ENCODE measurements at places on chromosomes 13 and 19.

DNA sequence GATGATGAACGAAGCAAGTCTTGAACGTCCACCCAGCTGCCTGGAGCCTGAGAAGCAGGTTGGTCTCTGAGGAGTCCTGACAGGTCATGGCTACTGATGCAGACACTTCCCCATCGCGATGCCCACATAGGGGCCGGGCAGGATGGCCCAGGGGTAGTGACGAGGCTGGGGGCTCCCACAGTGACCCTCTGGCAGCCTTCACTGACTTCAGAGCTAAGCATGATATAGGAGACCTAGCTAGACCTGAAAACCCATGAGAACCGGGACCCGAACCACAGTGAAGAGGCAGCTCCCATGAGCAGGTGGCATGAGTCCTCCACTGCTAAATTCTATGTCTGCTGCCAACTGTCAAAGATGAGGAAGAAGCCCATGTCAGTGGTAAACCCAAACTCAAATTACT is 91.7 kb downstream of the RNASEH2B start:
- H3K27ac ChIP-seq, result no peak overlapping the region
- H3K4me3 ChIP-seq, result no peak overlapping the region
- no peaks in the 10 kb centered on the region for H3K4me1 ChIP-seq
- DNase-seq, result no peak

DNA sequence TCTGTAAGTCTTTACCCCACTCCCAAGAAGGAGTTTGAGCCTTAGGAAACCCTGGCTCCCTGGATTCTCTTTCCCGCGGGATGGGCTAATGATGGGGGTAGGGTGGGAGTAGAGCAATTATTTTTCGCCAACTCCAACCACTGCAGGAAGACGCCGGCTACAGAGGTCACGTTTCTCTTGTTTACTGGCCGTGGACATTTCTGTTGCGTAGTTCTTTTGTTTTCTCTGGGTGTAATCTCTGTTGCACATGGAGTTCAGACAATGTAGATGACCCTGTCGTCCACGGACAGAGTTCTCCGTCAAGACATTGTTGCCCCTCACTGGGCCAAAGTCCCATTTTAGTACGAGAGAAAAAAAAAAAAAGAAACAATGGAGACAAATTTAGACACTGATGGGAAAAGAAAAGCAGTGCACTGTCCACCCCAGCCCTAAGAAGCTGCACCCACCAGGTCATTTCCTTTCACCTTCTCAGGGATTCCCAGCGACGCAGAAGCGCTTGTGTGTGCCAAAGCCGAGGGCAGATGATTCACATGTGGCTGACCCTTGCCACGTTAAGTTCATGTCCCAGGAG is 133.9 kb upstream of the ARGLU1 start:
- no peaks in the 10 kb centered on the region for H3K36me3 ChIP-seq
- no peak overlapping the region for H3K27ac ChIP-seq
- no peak for DNase-seq
- H3K27me3 ChIP-seq, result no peaks in the 10 kb centered on the region
- H3K4me3 ChIP-seq, result no peak overlapping the region

DNA sequence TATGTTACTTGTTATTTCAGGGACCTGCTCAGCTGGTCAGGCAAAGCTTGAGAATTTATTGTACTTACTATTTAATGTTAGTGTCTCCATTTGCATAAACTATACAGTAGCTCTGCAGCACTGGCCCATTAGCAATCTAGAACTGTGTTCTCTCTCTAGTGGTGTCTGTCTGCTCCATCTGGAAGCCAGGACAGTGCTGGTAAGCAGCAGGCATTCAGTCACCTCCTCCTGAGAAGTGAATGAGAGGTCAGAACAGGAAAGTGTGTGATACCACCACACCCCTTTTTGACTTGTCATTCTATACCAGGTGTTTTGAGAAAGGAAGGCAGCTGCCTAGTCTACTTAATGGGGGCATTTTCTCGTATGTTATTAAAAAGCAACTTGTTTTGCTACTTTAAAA is 3.9 kb downstream of the COG3 start:
- H3K4me1 ChIP-seq, result peaks cover 71% of the 10 kb centered on the region
- no peak overlapping the region for H3K27ac ChIP-seq
- no peak for DNase-seq
- H3K4me3 ChIP-seq, result no peak overlapping the region
- H3K27me3 ChIP-seq, result no peaks in the 10 kb centered on the region
- peaks cover 29% of the 10 kb centered on the region for H3K36me3 ChIP-seq

GRCh38 chr13:113369189-113369588 is 5.3 kb upstream of the GRTP1 start:
- peaks cover 2% of the 10 kb centered on the region for H3K36me3 ChIP-seq
- no peak overlapping the region for H3K27ac ChIP-seq
- H3K4me1 ChIP-seq, result no peaks in the 10 kb centered on the region
- H3K4me3 ChIP-seq, result no peak overlapping the region
- peaks cover 34% of the 10 kb centered on the region for H3K27me3 ChIP-seq
- no peak for DNase-seq

GRCh38 chr13:25679159-25679558 is 307.4 kb downstream of the ATP8A2 start:
- H3K4me1 ChIP-seq, result no peaks in the 10 kb centered on the region
- H3K27ac ChIP-seq, result no peak overlapping the region
- H3K27me3 ChIP-seq, result no peaks in the 10 kb centered on the region
- no peak for DNase-seq

DNA sequence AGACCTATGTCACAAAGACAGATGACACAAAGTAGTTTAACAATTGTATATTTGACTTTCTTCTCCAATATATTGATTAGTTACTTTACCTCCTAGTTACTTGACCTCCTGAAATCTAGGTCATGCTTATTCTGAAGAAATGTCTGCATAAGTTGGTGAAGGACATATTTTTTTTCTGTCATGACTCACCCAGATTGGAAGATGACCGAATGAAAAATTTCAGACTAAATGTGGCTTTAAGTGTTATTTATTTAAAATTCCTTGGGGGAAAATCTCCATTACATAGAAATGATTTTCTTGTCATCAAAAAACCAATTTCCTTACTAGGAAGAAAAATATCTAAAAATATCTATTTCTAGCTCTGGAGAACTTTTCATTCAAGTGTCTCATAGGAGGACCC is 217.1 kb downstream of the POSTN start:
- no peaks in the 10 kb centered on the region for H3K27me3 ChIP-seq
- no peak for DNase-seq
- H3K36me3 ChIP-seq, result no peaks in the 10 kb centered on the region
- no peaks in the 10 kb centered on the region for H3K4me1 ChIP-seq

GRCh38 chr13:85671336-85671735 is 127.9 kb downstream of the SLITRK6 start:
- no peaks in the 10 kb centered on the region for H3K36me3 ChIP-seq
- no peak for DNase-seq

DNA sequence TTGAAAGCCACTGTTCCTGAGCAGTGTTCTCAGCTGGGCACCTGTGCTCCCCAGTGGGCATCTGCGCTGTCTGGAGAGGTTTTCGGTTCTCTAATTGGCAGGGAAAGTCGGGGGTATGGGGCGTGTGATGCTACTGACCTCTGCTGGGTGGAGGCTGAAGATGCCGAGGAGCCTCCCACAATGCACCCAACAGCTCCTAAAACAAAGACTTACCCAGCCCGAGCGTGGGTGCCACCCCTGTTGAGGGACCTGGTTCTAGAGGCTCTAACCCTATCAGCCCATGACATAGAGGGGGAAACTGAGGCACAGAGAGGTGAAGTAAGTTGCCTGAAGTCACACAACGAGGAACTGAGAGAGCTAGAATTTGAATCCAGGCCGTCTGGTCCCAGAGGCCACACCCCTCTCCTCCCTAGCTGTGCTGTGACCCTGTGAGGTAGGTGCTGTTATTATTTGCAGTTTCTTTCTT is 2.3 kb downstream of the SPACA4 start:
- no peaks in the 10 kb centered on the region for H3K27me3 ChIP-seq
- H3K4me3 ChIP-seq, result peak overlapping the region; percentile 48
- DNase-seq, result peak; percentile 60

GRCh38 chr19:41386442-41386841 is 10.1 kb downstream of the TMEM91 start:
- H3K27me3 ChIP-seq, result no peaks in the 10 kb centered on the region
- no peak overlapping the region for H3K4me3 ChIP-seq
- DNase-seq, result no peak

DNA sequence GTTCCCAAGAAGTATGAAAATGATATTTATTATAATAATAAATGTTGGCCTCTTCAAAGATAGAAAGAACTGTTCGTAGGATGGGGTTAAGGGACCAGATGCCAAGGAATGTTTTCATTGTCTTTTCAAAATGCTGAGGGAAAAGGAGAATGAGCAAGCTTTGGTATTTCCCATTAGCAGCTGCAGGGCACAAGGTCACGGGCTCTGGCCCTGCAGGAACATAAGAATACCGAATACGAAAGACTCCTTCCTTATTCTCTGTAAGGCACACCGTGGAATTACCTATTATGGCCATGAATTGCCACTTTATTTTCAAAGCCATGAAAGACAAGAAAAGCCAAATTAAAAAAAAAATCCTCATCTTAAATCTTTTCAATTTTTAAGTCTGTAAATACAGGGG is 49.6 kb upstream of the OLFM4 start:
- H3K4me3 ChIP-seq, result no peak overlapping the region
- H3K36me3 ChIP-seq, result no peaks in the 10 kb centered on the region
- no peak overlapping the region for H3K27ac ChIP-seq
- no peaks in the 10 kb centered on the region for H3K27me3 ChIP-seq
- no peak for DNase-seq

DNA sequence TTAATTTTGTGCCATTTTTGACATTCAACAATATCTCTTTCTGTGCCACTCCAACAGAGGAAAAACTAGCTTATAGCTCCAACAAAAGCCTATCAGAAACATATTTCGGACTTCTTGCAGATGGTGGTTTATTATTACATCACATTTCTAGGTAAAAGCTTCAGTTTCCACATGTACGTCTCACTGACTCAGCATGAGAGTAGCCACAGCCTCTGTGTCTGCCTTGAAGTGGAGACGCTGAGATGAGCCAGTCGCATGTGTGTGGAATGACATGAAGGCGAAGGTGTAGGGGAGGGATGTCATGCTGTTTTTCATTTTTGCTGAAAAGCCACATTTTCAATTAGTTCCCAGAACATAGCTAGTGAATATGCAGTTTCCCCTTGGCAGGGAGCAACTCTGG is 598.6 kb downstream of the EFNB2 start:
- no peak overlapping the region for H3K27ac ChIP-seq
- no peaks in the 10 kb centered on the region for H3K27me3 ChIP-seq
- no peak for DNase-seq
- no peaks in the 10 kb centered on the region for H3K4me1 ChIP-seq
- H3K4me3 ChIP-seq, result no peak overlapping the region

- H3K27ac ChIP-seq, result no peak overlapping the region
- no peaks in the 10 kb centered on the region for H3K27me3 ChIP-seq
- H3K4me3 ChIP-seq, result no peak overlapping the region
- no peak for DNase-seq
- no peaks in the 10 kb centered on the region for H3K36me3 ChIP-seq
- peaks cover 8% of the 10 kb centered on the region for H3K4me1 ChIP-seq
These were observed 8.6 kb upstream of the BCAT2 start for GRCh38 chr19:48819366-48819816.

GRCh38 chr13:68125087-68125480 is 894.9 kb upstream of the PCDH9 start:
- DNase-seq, result no peak
- H3K36me3 ChIP-seq, result no peaks in the 10 kb centered on the region
- H3K27ac ChIP-seq, result no peak overlapping the region
- H3K4me1 ChIP-seq, result no peaks in the 10 kb centered on the region
- no peaks in the 10 kb centered on the region for H3K27me3 ChIP-seq
- no peak overlapping the region for H3K4me3 ChIP-seq

DNA sequence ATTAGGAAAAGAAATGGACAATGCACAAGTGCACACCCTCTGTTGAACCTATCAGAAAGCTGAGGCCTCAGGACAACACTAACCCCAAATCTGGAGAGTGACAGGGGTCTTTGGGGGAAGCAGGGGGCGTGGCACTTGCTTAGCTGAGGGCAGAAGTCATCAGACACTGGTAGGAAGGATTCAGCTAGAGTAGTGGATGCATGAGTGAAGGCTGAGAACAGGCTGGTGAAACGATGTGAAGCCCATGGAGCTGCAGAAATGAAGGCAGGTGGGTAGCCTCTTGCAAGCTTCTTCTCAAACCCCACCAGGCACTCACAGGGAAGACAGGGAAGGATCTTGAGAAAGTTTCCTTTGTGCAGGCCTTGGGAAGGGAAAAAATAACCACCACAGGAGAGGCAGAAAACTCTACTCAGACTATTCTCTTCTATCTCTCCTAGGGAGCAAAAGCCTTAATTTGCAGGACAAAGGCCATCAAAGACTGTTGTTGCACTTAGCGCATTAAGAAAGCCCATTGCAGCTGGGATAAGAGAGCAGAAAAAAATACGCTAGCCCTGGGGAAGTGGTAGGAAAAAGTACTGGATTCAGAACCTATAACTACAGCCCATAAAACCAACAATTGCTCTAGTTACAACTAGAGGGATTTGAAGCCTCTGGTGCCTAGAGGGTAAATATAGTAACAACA is 193.3 kb upstream of the ZNF536 start:
- no peak overlapping the region for H3K4me3 ChIP-seq
- no peak for DNase-seq
- H3K27ac ChIP-seq, result no peak overlapping the region
- H3K36me3 ChIP-seq, result no peaks in the 10 kb centered on the region
- H3K4me1 ChIP-seq, result no peaks in the 10 kb centered on the region

- no peaks in the 10 kb centered on the region for H3K27me3 ChIP-seq
- H3K4me1 ChIP-seq, result peaks cover 2% of the 10 kb centered on the region
- no peak for DNase-seq
- H3K4me3 ChIP-seq, result no peak overlapping the region
- peaks cover 13% of the 10 kb centered on the region for H3K36me3 ChIP-seq
These were observed 97.7 kb upstream of the DOCK9 start for GRCh38 chr13:99075268-99076191.

GRCh38 chr13:39494006-39494405 is 109.0 kb downstream of the LHFPL6 start:
- no peak for DNase-seq
- H3K27ac ChIP-seq, result no peak overlapping the region
- no peaks in the 10 kb centered on the region for H3K36me3 ChIP-seq
- H3K4me1 ChIP-seq, result no peaks in the 10 kb centered on the region
- H3K27me3 ChIP-seq, result no peaks in the 10 kb centered on the region
- no peak overlapping the region for H3K4me3 ChIP-seq

DNA sequence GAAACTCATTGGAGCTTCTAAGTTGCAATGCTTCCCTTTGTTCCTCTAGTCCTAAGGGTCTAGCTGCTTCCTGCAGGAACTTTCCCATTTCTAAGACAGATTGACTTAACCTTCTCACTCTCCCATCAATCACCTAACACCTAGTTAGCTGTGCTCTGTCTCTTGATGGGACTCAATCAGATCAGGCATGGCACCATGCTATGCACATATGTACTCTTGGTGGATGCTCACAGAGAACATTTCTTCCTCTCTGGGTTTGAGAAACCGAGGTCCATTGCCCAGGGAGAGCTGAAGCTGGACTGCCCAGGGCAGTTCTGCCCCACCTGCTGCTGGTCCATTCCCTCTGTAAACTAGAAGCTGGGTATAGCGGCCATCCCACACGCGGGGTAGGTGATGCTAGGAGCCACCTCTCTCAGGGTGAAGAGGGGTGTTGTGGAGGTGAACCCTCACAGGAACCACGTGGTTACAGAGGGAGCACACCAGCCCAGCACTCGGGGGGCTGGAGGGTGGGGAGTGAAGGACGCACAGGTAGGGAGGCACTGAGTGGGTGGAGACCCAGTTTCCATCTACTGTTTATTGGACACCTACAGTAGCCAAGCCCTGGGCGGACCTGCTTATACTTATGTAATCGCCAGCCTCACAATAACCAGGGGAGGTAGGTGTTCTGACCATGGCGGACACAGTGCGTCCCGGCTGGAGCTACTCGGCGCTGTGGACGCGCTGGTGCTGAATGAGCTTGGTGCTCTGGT is 3.1 kb upstream of the UBE2M start:
- peak overlapping the region; percentile 83 for H3K4me3 ChIP-seq
- H3K27me3 ChIP-seq, result no peaks in the 10 kb centered on the region
- DNase-seq, result no peak
- peak overlapping the region; percentile 59 for H3K27ac ChIP-seq
- peaks cover 77% of the 10 kb centered on the region for H3K4me1 ChIP-seq
- H3K36me3 ChIP-seq, result peaks cover 28% of the 10 kb centered on the region

Measured in stimulated activated naive B cell treated with anti-CD40 and anti-IgM and Interleukin-4, amounts not matched to agents 10 μg/mL and 1 μg/mL and 100 μg/mL, for 72 hours (primary cell).